ENCODE measurements at places on chromosomes 4 and X.

DNA sequence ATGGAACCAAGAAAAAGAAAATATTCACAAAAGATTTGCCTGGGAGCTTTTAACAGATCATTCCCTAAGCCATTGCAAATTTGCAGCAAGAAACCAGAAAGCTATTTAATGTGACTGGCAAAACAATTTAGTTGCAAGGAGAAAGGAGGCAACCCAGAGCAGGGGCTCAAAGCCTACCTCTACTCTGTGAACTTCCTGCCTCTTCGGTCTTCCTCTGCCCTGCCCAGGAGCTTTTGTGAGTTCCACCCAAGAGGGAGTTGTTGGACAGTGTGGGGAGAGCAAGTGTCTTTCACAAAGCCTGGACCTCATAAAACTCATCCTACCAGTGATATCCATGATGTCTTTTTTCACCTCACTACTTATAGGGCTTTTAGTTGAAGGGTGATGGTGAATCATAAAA is 107.4 kb downstream of the AFF1 start:
- DNase-seq, result no peak

- no peak for DNase-seq
These were observed 68.6 kb upstream of the SORBS2 start for GRCh38 chr4:185880571-185880970.

GRCh38 chrX:16444353-16444752 is 205.6 kb upstream of the S100G start:
- no peak for DNase-seq

GRCh38 chr4:165198329-165198728 is 9.0 kb upstream of the KLHL2 start:
- DNase-seq, result no peak

GRCh38 chrX:9871701-9872268 is 85.6 kb downstream of the SHROOM2 start:
- DNase-seq, result no peak

Measured in pons (tissue), 1 donor.